RWPE2 (cell line): ENCODE measurements at places on chromosomes 2 and 18.

DNA sequence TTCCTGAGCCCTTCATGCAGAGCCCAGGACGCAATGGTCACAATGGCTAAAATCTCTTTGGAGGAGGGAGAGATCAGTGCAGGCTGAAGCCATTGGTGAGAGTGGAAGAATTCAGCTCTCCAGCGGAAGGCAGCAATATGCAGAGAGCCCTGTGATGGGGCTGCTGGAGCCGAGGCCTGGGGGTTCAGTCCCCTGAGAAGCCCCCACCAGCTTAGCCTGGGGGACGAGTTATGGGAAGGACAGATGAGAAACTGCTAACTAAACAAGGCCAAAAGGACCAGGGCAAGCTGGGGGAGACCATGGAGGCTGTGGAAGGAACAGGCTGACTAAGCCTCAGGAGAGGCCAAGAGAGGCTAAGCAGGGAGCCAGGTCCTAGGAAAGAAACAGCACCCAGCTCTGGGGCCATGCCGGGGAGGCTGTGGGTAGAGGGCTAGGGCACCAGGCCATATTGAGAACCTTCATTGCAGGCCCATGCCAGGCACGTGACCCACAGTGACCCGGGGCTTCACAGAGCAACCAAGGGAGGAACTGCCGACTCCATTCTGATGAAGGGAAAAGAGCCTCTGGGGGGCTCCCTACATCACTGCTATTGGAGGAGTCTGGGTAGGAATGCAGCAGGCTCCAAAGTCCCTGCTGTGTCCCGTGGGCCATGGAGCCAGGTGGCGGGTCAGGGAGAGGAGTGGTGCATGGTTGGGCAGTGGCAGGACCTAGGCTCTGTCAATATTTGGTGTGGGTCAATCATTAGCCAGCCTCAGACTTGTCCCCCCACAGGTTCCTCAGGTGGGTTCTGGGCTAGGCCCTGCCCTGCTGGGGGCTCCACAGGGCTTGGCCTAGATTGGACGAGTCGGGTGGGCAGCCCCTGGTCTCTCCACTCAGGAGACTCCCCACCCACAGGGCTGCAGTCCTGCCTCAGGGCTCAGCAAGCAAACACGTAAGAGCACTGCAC is 19.8 kb downstream of the PROC start:
- no peaks in the 10 kb centered on the region for H3K27me3 ChIP-seq
- H3K36me3 ChIP-seq = no peaks in the 10 kb centered on the region
- no peak overlapping the region for H3K27ac ChIP-seq
- DNase-seq = no peak
- no peaks in the 10 kb centered on the region for H3K4me1 ChIP-seq

GRCh38 chr2:128361376-128362131 is 42.9 kb upstream of the HS6ST1 start:
- H3K27me3 ChIP-seq = no peaks in the 10 kb centered on the region
- H3K4me3 ChIP-seq = no peak overlapping the region
- no peaks in the 10 kb centered on the region for H3K36me3 ChIP-seq
- DNase-seq = no peak
- no peaks in the 10 kb centered on the region for H3K4me1 ChIP-seq

DNA sequence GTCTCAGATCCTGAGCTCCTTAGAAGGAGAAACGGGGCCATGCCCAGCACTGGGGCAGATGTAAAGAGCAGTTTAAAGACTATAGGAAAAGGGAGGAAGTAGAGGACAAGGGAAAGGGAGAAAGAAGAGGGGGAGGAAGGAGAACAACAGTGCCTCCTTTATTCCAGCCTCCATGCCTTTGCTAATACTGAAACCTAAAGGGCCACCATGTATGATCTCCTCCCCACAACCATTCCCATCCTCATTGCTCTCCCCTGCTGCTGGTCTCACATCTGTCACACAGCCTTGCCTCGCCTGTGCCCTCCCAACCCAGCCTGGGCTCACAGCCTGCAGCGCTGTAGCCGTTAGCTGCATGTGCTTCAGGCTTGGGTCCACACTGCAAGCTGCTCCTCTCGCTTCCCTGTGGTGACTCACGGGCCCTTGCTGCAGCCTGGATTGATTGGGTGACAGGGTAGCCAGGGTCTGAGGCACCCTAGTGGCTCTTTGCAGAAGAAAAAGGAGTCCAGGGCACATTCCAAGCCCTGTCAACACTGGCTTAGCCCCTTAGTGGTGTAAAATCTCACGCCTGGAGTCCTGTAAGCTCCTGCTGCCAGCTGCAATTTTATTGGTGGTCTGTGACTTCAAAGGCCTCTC is 281.9 kb downstream of the SRBD1 start:
- no peak overlapping the region for H3K27ac ChIP-seq
- H3K4me3 ChIP-seq = no peak overlapping the region
- H3K4me1 ChIP-seq = no peaks in the 10 kb centered on the region
- no peaks in the 10 kb centered on the region for H3K27me3 ChIP-seq

- H3K27ac ChIP-seq = no peak overlapping the region
- no peak overlapping the region for H3K4me3 ChIP-seq
- no peak for DNase-seq
- peaks cover 22% of the 10 kb centered on the region for H3K4me1 ChIP-seq
- no peaks in the 10 kb centered on the region for H3K27me3 ChIP-seq
Observed at GRCh38 chr2:17646838-17647701, 106.5 kb downstream of the SMC6 start.

DNA sequence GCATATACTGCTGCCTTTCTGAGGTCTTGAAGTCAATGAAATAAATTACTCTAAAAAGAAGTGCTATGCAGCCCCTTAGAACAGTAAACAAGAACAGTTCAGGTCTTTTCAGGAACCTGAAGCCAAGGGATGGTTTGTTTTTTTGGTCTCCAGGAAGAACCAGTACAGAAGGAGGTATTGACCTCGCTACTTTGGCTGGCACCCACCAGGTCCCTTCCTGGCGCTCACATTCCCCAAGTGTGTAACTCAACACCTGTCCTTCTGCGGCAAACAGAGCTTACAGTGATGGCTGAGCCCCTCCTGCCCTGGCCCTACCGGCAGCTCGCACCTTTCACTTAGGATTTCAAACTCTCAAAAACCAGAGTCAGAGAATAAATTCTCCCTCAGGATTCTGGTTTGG is 51.9 kb downstream of the SETBP1 start:
- H3K4me3 ChIP-seq = no peak overlapping the region
- no peaks in the 10 kb centered on the region for H3K27me3 ChIP-seq
- no peaks in the 10 kb centered on the region for H3K36me3 ChIP-seq
- peak overlapping the region; percentile 100 for H3K27ac ChIP-seq
- H3K4me1 ChIP-seq = peaks cover 41% of the 10 kb centered on the region

GRCh38 chr2:223100061-223100511 is 48.1 kb downstream of the KCNE4 start:
- H3K4me1 ChIP-seq = no peaks in the 10 kb centered on the region
- no peak overlapping the region for H3K4me3 ChIP-seq
- no peak overlapping the region for H3K27ac ChIP-seq
- H3K36me3 ChIP-seq = no peaks in the 10 kb centered on the region
- DNase-seq = no peak
- no peaks in the 10 kb centered on the region for H3K27me3 ChIP-seq

DNA sequence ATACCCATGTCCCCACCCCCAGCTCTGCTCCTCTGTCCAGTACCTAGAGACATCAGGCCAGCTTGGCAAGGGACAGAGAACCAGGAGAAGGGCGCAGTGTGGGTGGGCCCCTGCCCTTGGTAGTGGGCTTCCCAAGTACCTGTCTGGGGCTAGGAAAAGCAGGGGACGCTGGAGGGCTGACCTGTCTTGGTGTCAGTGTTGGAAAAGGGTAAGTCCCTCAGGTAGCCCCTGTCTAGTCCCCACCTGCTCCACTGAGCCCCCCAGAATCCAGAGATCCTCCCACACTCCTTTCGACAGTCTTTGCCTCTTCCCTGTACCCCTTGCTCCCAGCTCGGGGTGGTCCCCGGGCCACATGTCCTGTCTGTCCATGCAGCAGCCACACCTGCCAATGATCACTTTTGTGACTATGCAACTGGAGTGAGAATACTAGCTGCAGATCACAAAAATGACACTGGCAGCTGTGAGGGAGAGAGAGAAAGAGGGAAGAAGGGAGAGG is 14.6 kb downstream of the DNAJB2 start:
- no peak overlapping the region for H3K4me3 ChIP-seq
- peaks cover 13% of the 10 kb centered on the region for H3K4me1 ChIP-seq
- no peak for DNase-seq

DNA sequence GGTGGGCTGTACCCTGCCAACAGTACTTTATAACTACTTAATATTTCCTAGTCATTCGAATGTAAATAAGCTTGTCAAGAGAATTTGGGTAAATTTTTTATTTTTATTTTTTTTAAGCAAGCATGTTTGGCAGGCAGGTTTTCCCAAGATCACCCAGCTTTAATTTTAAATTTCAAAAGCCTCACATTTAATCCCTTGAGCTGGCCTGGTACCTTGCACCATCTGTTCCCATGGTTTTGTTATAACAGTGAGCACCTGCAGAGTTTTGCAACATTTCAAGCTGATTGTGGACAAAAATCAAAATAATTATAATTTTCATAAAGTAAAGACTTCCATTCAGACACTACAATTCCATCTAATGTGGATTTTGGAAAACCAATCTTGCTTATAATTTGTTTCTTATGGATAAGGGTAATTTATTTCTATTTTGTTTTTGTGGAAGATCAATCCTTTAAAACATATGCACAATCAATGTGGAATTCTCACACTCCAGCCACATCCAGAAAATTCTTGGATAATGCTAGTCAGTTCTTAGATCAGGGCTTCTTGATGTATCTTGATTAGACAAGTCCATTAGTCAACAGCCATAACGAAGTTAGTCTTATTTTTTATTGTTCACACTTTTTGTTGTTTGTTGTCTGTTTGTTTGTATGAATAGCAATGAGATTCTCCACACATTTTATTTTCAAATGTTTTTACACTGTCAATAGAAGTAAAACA is 689.3 kb downstream of the NR4A2 start:
- DNase-seq = no peak
- no peaks in the 10 kb centered on the region for H3K27me3 ChIP-seq
- H3K4me3 ChIP-seq = no peak overlapping the region
- no peaks in the 10 kb centered on the region for H3K4me1 ChIP-seq

DNA sequence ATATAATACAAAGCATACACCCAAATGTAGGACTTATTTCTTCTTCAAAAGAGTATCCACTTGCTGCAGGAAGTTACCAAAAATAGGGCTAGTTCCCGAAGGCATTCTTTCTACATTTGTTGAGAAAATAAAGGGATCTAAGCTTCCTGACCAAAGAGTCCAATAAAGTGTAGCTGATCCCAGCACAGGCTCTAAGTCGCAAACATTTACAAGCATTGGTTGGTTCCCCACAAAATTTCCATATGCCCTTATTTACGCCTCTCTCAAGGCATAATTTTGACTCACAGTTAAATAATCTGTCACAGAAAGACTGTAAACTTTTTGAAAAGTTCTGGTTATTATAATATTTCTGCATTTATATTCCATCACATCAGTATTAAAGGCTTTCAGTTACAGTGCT is 1520.1 kb upstream of the ZEB2 start:
- no peaks in the 10 kb centered on the region for H3K36me3 ChIP-seq
- H3K4me3 ChIP-seq = no peak overlapping the region
- H3K27me3 ChIP-seq = no peaks in the 10 kb centered on the region
- H3K27ac ChIP-seq = no peak overlapping the region
- DNase-seq = no peak

- H3K27ac ChIP-seq = peak overlapping the region; percentile 98
- peak overlapping the region; percentile 6 for H3K4me3 ChIP-seq
- H3K4me1 ChIP-seq = peaks cover 42% of the 10 kb centered on the region
- H3K27me3 ChIP-seq = no peaks in the 10 kb centered on the region
- H3K36me3 ChIP-seq = peaks cover 33% of the 10 kb centered on the region
- peak; percentile 91 for DNase-seq
Observed at GRCh38 chr18:12838178-12838634, 45.8 kb downstream of the PTPN2 start.

DNA sequence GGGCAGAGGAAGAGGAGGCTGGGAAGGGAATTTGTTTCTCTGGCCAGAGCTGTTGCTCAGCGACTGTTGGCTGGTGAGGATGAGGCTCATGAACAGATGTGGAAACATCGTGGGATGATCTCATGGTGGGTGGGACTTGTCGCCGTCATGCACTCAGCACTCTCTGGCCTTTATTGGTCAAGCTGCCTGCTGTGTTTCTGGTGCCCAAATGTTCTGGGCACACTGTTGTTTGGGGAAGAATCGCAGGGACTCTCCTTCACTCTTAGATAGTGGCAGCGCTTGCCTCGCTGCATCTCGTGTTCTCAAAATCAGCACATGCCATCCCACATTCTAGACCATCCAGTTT is 145.6 kb downstream of the AGAP1 start:
- H3K4me3 ChIP-seq = no peak overlapping the region
- no peaks in the 10 kb centered on the region for H3K36me3 ChIP-seq
- H3K27ac ChIP-seq = no peak overlapping the region
- no peaks in the 10 kb centered on the region for H3K27me3 ChIP-seq

DNA sequence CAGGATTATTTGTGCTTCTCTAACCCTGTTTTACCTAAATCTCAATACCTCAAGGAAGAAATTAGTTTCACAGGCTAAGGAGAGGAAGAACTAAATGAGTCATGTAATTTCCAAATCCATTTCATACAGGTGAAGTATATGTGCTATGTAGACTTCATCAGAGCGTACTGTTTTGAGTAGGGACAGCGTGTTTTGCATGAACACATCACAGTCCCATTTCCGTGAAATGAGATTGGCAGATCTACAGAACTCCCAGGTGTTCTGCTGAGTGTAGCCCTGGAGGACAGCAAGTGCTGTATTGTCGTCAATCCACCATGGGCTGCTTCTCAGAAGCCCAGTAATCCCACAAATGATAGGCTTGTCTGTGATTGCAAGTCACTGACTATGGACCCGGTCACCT is 97.7 kb downstream of the XRCC5 start:
- DNase-seq = no peak
- H3K4me3 ChIP-seq = no peak overlapping the region
- peaks cover 3% of the 10 kb centered on the region for H3K4me1 ChIP-seq
- no peak overlapping the region for H3K27ac ChIP-seq
- no peaks in the 10 kb centered on the region for H3K27me3 ChIP-seq
